ENCODE measurements at places on chromosomes 7 and 10.

DNA sequence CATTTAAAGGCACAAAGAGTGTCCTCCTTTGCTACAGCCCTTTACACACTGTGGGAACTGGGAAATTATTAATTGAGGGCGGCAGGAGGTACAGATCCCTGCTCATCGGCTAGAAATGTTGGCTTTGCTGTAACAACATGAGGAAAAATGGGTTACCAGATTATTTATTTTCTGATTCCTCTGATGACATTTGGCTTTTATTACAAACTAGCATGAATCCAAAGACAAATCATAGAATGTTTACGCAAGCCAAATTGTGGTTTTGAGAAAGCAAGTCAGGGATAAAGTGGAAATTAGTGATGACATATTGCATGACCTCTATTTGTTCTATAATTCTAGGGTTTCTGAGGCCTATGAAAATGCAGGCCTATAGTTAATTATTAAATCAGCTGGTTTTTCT, 126.1 kb upstream of the TMEM196 start:
- DNase-seq = no peak

DNA sequence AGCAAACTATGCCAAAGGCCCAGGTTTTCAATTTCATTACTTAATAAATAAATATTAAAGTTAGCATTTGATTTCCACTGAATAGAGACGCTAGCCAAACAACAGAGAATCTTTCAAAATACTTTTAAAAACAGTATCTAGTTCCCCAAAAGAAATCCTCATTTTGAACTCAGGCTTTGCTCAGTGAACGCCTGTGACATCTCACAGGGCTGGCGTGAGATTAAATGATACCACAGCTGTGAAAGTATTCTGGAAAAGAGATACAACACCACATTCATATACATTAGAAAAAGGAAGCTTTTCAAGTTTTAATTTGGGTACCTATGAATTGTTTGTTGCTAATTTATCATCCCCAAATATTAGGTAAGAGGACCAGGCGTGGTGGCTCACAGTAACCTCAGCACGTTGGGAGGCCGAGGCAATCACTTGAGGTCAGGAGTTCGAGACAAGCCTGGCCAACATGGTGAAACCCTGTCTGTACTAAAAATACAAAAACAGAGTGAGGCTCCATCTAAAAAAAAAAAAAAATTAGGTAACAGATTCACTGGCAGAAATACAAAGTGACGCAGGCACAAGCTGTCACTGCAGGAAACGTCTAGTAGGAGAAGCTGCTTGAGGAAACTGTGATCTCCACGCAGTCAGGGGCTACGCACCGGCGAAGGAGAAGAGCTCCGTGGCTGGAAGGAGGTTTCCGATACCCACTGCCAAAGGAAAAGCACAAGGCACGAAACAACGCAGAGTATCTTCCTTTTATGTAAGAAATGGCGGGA, 50.0 kb downstream of the AMZ1 start:
- no peak for DNase-seq

GRCh38 chr10:87559392-87559791, 54.7 kb downstream of the MINPP1 start:
- peak; percentile 59 for DNase-seq

GRCh38 chr10:28459453-28460144, 73.3 kb upstream of the WAC start:
- DNase-seq = peak; percentile 74

DNA sequence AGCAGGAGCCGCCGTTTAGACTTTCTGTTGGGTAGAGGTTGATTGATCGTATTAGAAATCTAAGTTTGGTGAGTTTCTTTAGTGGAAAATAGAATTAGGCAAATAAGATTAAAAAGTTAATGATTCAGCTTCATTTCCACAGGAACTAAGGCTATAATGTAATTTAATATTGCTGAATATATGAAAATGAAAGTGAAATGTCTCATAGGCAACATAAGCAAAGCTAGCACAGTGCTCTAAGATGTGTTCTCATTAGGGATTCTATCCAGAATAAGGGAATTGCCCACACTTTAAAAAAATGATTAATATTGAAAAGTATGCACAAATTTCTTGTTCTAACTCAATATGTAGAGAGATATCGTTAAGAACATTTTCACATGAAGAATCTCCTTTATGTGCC, 47.0 kb downstream of the SRI start:
- no peak for DNase-seq

- DNase-seq = no peak
Observed at GRCh38 chr10:98286419-98286818, 18.4 kb upstream of the LOXL4 start.

GRCh38 chr7:116571037-116571436, 46.2 kb downstream of the CAV1 start:
- DNase-seq = no peak

- no peak for DNase-seq
Observed at GRCh38 chr7:987909-988308, 4.9 kb downstream of the CYP2W1 start.

GRCh38 chr10:92822060-92822634, 26.2 kb upstream of the EXOC6 start:
- no peak for DNase-seq

DNA sequence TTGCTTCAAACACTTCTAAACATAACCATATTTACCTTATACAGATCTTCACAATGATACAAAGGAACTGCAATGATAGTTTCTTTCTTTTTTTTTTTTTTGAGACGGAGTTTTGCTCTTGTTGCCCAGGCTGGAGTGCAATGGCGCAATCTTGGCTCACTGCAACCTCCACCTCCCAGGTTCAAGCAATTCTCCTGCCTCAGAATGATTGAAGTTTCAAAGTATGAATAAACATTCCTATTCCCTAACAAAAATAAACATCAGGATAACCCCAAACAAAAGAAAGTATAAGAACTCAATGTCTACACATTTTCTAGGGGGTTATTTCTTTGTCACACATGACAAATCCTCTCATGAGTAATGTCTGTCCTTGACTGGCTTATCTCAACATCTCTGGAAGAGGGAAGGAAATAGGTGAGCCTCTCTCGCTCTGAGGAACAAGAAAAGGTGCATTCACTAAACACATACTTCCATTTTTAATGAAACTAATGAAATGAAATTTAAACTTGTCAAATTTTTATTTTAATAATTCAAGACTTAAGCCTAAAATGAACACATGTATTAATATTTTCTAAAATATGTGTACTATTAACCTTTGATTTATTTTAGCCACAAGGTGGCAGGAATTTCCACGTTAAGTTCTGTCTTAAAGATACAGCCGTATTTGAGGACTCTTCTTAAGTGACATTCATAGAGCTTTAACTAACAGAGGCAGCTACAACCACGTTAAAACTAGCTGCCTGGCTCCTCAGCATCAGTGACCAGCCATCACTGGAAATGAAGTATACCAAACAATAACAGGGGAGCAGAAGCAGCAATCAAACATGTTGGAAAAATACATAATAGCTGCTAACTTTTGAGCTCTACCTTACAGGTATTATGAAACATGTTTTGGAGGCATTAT, 58.3 kb downstream of the MALSU1 start:
- peak; percentile 44 for DNase-seq

- DNase-seq = no peak
Observed at GRCh38 chr7:32075612-32076011, 5.4 kb upstream of the PDE1C start.

DNA sequence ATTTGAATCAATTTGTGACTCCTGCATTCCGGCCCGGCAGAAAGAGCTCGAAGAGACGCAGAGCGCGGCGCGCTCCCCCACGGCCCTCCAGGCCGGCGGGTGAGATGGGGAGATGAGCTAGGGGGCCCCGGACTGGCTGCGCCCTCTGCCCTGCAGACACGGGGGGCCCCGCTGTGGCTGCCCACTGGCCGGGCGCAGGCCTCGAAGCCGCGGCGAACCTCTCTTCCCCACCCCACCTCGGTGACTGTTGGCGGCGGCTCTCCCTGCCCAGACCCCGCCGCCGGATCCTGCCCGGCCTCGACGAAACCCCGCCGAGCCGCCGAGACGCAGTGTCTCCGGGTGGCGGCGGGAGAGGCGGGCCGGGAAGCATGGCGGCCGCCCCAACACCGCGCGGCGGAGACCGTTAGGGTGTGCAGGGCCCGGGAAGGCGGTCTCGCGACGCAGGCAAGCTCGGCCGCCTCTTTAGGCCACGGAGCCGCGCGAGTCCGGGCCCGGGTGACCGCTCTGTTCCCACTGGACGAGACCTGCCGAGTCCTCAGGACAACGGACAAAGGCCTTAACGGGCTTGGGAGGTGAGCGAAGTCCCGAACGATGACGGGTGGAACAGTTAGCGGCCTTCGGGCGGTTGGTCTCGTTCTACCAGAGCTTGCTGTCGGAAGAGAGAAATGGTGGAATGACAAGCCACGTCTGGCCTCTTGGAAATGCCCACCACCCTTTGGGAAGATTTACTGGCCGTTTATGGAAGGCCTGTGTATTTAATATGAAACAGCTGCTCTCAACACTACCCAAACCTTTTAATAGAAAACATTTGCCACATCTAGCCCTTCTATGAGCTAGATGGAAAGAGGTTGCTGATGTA, 24.3 kb downstream of the NUP42 start:
- DNase-seq = no peak

DNA sequence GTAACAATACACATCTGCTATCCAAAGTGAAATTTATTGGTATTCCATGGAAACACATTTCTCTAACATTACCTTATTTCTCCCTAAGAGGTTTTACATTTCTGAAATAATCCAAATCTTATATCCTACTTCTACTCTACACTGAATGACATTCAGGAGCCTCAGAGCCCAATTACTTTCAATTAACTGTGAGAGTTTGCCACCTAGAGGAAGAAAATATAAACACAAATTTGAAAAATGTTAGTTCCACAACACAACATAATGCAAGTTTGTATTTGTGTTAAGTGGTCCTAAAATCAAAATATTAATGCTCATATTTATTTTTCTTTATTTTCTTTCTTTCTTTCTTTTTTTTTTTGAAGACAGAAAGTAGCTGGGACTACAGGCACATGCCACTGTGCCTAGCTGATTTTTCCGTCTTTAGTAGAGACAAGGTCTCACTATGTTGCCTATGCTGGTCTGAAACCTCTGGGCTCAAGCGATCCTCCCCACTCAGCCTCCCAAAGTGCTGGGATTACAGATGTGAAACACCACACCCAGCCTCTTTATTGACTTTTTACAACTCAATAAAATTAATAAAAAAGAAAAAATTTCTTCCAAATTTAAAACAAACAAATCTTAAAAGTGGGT, 46.0 kb downstream of the ATAD1 start:
- peak; percentile 46 for DNase-seq

DNA sequence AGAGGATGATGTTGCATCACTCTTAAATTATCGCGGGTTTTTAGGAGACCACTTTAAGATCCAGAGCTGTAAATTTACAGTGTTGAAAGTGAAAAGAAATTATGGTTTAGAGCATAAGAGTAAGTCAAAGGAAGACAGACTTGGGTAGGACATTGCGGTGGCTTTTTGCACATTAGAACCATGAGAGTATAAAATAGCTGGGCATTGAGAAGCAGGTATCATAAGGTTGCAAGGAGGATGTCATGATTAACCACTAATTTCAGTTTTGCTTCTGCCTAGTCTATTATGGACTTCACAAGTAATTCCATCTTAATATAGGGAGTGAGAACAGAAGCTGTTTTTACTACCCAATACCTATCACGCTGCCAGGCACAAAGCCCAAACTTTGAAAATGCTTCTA, 57.7 kb downstream of the CALCR start:
- no peak for DNase-seq

GRCh38 chr7:155721056-155721455, 76.6 kb downstream of the RBM33 start:
- DNase-seq = no peak

DNA sequence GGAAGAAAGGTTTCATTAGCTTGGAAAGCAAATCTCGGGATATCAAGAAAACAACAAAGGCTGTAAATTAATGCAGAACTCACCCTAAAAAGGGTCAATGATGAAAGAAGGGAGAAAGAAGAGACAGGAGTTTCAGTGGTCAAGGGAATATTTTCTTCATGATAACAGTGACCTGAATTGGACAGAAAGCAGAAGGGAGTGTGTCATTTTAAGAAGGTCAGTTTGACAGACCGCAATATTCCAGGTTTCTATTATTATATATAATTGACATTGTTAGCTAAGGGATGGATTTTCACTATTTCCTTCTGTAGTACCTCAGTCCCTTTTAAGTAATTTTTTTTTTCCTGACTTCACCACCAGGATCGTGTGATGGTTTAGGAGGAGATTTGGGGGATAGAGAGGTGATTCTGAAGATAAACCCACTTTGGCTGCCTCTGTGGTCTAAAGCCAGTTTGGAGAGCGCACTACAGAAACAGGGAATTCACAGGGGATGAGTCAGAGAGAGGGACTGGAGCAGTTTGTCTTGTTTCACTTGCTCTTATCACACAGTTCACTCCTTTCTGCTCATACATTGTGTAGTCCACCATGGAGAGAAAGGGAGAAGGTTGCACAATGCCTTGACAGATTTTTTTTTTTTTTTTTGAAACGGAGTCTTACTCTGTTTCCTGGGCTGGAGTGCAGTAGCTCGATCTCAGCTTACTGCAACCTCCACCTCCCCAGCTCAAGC, 417.9 kb downstream of the AUTS2 start:
- peak; percentile 46 for DNase-seq

- no peak for DNase-seq
Observed at GRCh38 chr10:98328163-98328562, 60.2 kb upstream of the LOXL4 start.

- no peak for DNase-seq
Observed at GRCh38 chr7:2826771-2827170, 17.3 kb downstream of the GNA12 start.

DNA sequence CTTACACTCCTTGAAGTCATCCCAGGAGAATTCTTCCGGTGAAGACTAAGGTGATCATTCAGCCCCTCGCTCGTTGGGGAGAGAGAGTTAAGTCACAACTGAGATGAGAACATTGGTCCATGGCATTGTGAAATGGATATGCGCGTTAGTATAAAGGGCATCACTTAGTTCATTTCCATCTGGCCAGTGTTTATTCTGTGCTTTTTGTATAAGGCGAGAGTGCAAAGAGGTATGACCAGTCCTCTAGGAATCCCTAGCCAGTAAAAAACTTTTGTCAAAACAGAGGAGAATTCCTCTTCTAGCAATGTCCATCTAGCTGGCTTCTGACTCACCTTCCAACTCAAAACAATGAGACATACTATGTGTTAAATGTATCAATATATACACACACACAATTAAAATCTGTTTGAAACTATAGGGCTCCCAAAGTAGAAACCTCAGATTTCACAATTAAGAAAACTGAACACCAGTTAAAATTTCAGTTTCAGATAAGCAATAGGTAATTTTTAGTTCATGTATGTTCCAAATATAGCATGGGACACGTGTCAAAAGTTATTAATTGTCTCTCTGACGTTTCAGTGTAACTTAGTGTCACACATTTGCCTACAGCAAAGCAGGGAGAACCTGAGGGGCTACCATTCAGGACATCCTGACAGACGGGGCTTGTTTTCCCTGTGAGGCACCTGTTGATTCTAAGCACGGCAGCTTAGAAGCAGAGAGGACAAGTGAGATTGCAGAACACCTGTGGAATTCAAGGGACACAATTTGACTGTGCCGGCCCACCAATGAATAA, 158.9 kb downstream of the KLF6 start:
- DNase-seq = no peak

- no peak for DNase-seq
Observed at GRCh38 chr10:97509120-97509680, 10.5 kb downstream of the UBTD1 start.

DNA sequence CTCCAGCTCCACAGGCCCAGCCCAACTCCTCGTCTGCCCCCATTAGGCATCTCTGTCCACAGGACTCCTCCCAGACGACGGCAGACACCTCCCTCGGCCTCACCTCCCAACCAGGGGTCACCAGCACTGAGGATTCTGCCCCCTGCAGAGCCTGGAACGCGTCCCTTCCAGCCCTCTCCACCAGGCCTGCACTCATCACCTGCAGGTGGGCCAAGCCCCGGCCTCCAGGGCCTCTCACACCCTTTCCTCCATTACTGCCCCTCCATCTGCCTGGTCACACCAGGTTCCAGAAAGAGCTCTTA, 42.7 kb upstream of the PDGFA start:
- no peak for DNase-seq
